NCI-H510A (cell line): ENCODE measurements at places on chromosomes 16 and 17.

- DNase-seq: no peak
Observed at GRCh38 chr17:78020717-78021108, 62.2 kb downstream of the TNRC6C start.

DNA sequence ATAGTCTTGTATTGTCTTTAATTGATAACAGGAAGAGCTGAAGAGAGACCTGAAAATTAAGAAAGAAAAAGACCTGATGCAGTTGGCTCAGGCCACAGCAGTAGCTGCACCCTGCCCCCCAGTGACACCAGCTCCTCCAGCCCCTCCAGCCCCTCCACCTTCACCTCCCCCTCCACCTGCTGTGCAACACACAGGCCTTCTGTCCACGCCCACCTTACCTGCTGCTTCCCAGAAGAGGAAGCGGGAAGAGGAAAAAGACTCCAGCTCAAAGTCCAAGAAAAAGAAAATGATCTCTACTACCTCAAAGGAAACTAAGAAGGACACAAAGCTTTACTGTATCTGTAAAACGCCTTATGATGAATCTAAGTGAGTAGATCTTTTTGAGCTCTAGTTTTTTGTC, 36.8 kb downstream of the C17orf58 start:
- DNase-seq: no peak

DNA sequence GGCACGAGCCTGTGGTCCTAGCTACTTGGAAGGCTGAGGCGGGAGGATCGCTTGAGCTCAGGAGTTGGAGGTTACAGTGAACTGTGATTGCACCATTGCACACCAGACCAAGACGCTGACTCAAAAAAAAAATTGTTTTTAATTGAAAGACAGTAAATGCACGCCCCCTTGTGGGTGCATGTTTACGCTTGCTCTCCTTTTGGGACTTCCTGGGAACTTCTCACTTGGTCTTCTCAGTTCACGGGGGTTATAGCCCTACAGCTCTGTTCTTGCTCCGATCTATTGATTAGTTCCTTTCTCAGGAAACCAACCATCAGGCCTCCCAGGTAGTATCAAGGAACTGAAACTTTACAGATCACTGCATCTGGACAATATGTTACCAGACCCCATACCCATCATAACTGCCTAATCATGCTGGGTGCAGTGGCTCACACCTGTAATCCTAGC, 14.2 kb upstream of the RIPOR1 start:
- no peak for DNase-seq

DNA sequence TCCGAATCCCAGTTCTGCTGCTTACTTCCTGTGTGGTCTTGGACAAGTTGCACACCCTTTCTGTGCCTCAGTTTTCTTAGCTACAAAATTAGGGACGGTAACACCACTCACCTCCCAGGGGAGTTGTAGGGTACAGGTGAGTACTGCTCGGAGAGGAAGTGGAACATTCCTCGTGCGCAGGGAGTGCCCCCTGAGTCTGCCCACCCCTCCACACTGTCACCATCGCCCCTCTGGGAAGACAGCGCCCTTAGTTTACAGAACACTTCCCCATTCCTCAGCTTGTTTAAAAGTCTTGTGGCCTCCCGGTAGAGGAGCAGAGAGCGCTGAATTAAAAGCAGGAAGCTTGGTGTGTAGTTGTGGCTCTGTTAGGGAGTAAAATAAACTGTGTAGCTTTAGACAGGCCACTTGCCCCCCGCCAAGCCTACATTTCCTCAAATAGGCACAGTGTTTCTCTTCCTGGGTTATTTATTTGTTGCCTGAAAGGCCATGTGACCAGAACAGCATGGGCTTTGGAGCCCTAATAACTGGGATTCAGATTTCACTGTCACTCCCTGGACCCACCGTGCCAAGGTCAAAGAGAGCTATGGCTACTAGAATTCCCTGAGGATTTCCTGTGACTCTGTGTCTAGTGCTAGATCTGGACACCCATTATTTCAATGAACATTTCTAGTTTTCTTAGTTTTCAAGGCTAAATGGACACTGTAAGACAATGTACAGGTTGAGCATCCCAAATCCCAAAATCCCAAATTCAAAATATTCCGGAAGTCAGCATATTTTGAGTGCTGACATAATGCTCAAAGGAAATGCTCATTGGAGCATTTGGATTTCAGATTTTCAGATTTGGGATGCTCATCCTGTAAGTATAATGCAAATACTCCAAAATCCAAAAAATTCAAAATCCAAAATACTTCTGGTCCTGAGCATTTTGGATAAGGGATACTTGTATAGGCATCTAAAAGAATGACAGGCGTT, 372.5 kb downstream of the SNX29 start:
- no peak for DNase-seq

- no peak for DNase-seq
Observed at GRCh38 chr16:55515111-55515510, 6.2 kb downstream of the LPCAT2 start.

- DNase-seq: no peak
Observed at GRCh38 chr17:17537311-17538099, 41.3 kb upstream of the RASD1 start.

DNA sequence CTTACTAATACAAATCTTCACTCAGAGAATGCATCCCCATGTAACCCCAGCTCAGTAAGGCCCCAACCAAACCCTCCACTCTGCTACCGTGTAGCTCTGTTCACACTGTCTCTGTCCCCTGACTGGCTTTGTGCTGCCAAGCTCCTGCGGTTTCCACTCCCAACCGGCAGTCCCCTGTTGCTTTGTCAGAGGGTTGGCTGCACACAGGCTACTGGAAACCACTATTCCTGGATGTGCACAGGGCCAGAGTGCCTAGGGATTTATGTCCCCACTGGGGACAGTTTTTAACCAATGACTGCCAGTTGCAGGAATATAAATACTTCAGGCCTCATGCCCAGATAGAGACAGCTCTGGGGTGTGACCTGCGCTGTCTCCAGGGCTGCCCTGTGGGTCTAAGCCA, 157.1 kb upstream of the C16orf82 start:
- DNase-seq: no peak

GRCh38 chr16:67613808-67614207, 31.1 kb upstream of the CARMIL2 start:
- no peak for DNase-seq

GRCh38 chr17:16255481-16255921, 38.5 kb downstream of the PIGL start:
- no peak for DNase-seq

- no peak for DNase-seq
Observed at GRCh38 chr17:336110-337021, 16.2 kb downstream of the RPH3AL start.

- DNase-seq: no peak
Observed at GRCh38 chr16:58187665-58188421, 10.1 kb downstream of the CSNK2A2 start.

GRCh38 chr16:11768849-11769248, 26.2 kb upstream of the TXNDC11 start:
- DNase-seq: no peak

DNA sequence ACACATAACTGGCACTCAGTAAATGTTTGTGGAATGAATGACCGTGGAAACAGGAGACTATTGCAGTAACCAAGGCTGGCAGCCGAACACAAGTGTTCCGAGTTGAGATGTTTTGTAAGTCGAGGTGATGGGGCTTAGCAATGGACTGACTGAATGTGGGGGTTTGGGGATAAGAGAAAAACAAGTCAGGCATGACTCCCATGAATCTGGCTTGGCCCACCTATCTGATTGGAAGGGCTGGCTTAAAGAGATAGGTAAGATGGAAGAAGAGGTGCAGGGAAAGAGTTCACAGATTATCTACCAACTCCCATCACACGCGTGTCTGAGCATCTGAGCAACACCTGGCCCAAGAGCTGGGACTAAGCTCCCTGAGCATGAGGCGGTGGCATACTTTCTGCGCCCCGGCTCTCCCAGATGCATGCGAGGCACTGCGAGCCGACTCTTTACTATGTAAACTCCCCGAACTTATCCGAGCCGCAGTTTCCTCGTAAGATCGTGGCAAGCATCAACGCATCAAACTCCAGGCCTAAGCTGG, 539 bp downstream of the IFT20 start:
- no peak for DNase-seq

DNA sequence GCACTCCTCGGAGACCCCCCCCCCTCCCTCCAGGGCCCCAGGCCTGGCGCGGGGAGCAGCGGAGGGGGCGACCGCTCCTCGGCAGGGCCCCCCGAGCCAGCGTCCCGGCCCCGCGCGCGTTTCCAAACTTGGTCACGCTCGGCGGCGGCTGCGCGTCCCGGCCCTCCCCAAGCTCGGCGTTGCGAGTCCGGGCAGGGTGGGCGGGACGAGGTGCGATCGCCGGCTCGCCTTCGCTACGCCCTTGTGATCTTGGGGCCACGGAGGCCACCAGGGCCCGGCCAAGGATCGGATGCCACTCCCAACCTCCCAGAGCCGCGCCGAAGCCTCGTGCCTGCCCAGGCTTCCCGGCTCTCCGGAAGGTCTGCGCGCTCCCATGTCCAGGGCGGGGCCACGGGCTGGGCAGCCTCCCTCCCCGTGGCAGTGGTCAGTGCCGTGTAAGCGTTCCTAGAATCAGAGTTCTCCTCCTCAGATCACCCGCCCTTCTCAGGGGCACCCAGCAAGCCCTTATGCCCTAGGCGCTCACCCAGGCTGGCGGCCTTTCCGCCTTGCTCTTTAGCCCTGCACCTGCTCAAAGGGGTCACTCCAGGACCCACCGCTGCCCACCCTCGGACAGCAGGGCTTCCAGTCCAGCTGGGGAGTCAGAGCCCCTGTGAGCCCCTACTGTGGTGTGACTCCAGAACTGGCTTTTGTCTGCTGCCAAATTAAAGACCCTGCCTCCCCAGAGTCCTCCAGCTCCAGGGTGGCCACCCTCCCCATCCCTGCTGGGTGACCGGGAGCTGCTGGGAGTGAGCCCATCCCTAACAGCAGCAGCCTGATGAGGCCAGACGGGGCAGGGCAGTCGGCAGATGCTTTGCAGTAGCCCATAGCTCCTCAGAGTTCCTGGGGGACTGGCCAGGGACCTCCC, 12.2 kb upstream of the MRPS23 start:
- no peak for DNase-seq

GRCh38 chr17:51016099-51016498, 104.6 kb downstream of the SPAG9 start:
- DNase-seq: no peak

DNA sequence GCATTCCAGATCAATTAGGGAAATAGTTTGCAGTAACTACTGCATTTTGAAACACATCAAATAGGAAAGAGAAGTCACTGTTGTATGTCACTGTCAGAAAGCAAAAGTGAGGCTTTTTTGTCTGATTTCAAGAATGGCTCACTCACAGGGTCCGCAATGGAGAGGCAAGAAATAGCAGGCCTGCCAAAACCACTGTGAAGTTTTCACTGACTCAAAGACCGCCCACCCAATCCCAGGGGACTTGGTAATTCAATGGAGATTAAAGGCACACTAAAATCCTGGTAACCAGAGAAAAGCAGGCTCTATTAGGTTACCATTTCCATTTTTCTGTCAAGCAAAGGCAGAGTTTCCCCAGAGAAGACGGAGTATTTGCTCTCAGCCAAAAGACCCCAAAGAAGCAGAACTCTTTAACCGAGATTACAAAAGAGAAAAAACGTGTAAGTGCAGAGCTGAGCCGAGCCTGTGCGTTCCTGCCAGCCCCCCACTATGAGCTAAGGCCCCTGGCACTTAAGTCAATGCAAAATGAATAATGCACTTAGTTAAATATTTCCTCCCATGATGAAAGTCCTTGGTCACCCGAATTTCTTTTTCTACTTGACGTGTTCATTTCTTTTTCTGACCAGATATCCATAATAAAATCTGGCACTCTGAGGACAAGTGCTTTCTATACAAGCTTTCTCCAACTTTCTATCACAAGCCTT, 57.0 kb downstream of the FOXL1 start:
- DNase-seq: no peak

- no peak for DNase-seq
Observed at GRCh38 chr16:15864939-15865338, 8.1 kb upstream of the MYH11 start.

GRCh38 chr17:77320044-77320440, 179.3 kb downstream of the SEC14L1 start:
- no peak for DNase-seq

DNA sequence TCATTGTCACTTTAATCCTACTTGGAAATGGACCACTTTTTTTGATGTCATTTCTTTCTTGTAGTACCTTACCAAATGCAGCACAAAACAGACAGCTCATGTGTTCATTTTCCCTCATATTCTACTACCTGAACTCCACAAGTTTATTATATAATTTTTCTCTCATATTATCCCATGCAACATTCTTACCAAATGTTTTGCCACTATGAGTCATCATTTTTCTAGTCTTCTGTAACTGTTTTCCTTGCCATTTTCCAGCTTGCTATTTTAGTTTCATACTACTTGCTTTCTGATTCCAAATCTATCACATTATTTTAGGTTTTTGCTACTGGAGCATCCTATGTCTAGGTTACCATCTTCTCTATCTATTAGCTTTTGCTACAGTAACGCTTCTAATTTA, 332.7 kb downstream of the ZFHX3 start:
- no peak for DNase-seq

- DNase-seq: no peak
Observed at GRCh38 chr17:49195751-49196150, 14.6 kb downstream of the GNGT2 start.
